Right ventricle myocardium inferior (tissue), 1 donor: ENCODE measurements at places on chromosomes 5 and 9. TPM values are rescaled to one million over a fixed set of nuclear protein-coding genes. Genes with fewer than 3 reads are reported as not detected.

DNA sequence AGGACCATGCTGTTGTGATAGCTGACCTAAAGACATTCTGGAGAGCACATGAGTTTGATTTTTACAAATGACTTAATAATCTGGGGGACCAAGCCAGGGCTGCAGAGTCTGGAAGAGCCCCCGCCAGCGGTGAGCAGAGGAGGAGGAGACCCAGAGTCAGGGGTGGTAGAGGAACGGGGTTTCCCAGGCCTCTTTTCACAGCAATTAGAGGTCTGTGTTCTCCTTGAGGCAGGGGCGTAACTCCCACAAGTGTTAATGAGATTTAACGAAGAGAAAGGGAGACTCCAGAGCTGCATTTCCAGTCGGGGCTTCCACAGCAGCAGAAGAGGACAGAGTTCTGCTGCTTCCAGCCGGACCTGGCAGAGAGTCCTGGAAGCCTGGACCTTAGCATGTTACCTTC lies 137.9 kb upstream of the SLC24A2 start:
- DNase-seq = no peak

- DNase-seq = no peak
These were observed 53.7 kb upstream of the PIP5K1B start for GRCh38 chr9:68651280-68651893.

- no peak for DNase-seq
These were observed 7.9 kb upstream of the INSL6 start for GRCh38 chr9:5193345-5193744.

DNA sequence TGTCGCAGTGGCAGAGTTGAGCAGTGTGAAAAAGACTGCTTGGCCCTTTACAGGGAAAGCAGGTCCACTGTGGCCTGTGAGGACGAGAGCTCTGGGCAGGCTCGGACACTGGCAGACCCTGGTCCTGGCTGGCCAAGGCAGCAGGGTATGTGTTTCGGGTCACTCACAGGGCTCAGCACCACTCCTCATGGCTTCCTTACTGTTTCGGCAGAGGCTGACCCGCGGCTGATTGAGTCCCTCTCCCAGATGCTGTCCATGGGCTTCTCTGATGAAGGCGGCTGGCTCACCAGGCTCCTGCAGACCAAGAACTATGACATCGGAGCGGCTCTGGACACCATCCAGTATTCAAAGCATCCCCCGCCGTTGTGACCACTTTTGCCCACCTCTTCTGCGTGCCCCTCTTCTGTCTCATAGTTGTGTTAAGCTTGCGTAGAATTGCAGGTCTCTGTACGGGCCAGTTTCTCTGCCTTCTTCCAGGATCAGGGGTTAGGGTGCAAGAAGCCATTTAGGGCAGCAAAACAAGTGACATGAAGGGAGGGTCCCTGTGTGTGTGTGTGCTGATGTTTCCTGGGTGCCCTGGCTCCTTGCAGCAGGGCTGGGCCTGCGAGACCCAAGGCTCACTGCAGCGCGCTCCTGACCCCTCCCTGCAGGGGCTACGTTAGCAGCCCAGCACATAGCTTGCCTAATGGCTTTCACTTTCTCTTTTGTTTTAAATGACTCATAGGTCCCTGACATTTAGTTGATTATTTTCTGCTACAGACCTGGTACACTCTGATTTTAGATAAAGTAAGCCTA lies 15.7 kb downstream of the SQSTM1 start:
- no peak for DNase-seq

GRCh38 chr9:82829818-82830217 lies 233.1 kb downstream of the RASEF start:
- DNase-seq = no peak

GRCh38 chr5:168001318-168001717 lies 290.1 kb upstream of the WWC1 start:
- no peak for DNase-seq

GRCh38 chr5:142507531-142508372 lies 178.1 kb downstream of the FGF1 start:
- no peak for DNase-seq

- no peak for DNase-seq
These were observed 49.4 kb downstream of the GRIN3A start for GRCh38 chr9:101689039-101689438.

DNA sequence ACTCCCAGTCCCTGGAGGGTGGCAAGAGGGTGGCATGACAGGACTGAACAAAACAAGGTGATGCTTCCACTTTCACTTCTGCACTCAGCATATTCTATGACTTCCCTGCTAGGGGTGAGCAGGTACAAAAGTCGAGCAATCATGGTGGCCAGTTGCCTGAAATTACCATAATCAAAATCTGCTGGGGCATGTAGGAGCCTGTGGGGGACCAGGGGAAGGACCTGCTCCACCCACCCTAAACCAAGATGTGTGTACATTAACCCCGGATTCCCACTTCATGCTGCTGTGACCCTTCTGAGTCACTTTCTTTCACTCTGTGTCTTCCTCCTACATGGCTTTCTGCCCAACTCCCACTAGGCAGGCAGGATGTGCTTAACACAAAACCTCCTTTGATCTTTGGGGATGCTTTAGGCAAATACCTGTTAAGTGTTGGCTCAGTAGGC lies 73.3 kb upstream of the PHF24 start:
- no peak for DNase-seq

DNA sequence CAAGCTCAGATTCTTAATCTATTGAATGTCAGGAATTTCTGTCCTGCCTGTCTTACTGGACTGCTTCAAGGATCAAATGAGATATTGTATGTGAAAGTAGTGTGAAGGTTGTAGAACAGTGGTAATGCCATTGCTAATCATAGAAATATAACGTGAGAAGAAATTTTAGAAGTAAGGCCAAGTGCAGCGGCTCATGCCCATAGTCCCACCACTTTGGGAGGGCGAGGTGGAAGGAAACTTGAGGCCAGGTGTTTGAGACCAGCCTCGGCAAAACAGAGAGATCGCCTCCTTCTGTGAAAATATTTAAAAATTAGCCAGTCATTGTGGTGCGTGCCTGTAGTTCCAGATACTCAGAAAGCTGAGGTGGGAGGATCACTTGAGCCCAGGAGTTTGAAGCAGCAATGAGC lies 5.1 kb upstream of the HSPA5 start:
- no peak for DNase-seq

DNA sequence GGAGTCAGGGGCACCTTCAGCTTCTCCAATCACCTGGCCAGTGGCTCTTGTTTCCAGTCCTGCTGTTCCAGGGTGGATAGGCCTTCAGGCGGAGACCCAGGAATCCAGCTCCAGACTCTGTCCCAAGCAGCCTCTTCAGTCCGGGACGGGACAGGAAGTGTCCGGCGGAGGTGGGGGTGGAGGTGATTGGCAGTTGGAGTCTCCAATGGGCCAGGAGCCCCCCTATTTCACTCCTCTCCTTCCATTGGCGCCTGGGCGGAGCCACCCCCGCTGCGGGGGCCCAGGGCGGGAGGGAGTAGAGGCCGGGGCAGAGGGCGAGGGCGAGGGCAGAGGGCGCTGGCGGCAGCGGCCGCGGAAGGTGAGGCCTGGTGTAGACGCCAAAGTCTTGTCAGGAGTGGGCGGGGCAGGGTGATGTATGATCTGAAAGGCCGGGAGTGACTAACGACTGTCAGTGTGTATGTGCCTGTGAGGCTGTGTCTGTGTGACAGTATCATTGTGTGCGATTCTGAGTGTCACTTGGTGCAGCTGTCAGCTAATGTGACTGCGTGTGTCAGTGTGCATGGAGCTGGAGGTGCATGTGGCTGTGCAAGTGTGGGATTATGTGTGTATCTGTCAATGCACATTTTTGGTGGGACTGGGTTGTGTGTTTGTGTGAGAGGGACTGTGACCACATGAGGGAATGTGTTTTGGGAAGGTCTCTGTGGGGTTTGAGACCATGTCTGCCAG lies at the start of gene IL11RA:
Gene IL11RA (plus strand): TSS at position 310 of the 726 bp plus-strand sequence. CDS start 3,033 bp downstream, outside the sequence.
- peak; percentile 93 for DNase-seq

GRCh38 chr9:126698251-126698650 lies 84.5 kb downstream of the LMX1B start:
- no peak for DNase-seq

- no peak for DNase-seq
These were observed 262.0 kb downstream of the PLK2 start for GRCh38 chr5:58197875-58198274.

GRCh38 chr5:136058039-136058971 lies 29.5 kb downstream of the TGFBI start:
- no peak for DNase-seq

- no peak for DNase-seq
These were observed 12.8 kb upstream of the PDZD2 start for GRCh38 chr5:31626156-31626555.

- DNase-seq = peak; percentile 92
These were observed at the start of gene PLPP7 for GRCh38 chr9:131289301-131290035. Gene PLPP7, plus strand, starts transcription at chr9:131289723. Its CDS starts 275 bp downstream, at chr9:131289998.

DNA sequence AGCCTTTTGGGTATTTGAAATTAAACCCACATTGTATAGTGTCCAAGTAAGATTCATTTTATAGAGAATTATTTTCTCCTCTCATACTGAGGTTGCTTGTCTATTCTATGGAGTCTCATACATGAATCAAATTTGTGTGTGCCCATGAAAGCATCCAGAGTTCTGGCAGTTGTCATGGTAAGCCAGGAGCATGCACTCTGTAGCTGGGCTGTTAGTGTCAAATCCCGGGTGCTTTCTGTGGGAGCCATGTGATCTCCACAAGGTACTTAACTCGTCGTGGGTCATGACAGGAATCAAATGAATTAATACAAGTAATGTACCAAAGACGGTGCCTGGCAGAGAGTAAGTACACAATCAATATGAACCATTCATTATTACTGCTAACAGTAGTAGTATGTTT lies 58.7 kb downstream of the FBXL7 start:
- no peak for DNase-seq

GRCh38 chr9:125785248-125785751 lies 38.1 kb downstream of the PBX3 start:
- no peak for DNase-seq

- DNase-seq = no peak
These were observed 35.7 kb downstream of the SLC6A3 start for GRCh38 chr5:1409381-1410110.

GRCh38 chr9:105958587-105958986 lies 264.2 kb downstream of the TMEM38B start:
- no peak for DNase-seq

DNA sequence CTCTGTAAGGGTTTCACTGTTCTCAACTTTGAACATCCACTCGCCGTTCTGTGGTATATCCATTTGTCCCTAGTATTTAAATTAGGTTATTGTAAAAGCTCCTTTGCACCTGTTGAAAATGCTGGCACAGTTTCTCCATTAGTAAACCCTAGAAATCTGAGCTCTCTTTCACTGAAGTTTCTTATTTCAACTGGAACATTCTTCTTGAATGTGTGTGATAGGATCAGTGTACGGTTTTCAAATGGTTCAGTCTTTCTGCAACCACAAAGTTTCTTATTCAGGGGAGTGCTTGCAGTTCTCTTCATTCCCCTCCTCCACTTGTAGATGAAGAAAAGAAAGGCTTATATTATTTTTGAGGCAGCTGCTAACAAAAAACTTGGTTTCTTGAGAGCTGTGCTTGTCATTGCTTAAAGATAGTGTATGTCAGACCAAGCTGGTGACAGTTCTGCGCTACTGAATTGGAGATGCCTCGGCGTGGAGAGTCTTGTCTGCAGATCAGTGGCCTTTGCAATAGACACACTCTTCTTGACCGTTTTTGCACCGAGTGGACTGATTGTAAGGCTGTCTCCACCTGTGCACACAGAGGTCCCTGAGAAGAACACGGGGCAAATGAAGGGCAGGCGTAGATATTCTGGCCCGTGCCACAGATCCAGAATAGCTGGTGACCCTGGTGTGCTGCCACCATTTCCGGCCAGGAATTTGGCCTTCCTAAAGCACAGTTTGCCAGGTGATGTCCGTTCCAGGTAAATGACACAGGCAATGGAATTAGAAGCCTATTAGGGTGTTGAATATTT lies 102.2 kb downstream of the TRIO start:
- DNase-seq = no peak

GRCh38 chr5:135372654-135373381 lies 26.2 kb downstream of the MACROH2A1 start:
- DNase-seq = no peak

GRCh38 chr9:129435291-129435690 lies 185.6 kb downstream of the C9orf50 start:
- no peak for DNase-seq

DNA sequence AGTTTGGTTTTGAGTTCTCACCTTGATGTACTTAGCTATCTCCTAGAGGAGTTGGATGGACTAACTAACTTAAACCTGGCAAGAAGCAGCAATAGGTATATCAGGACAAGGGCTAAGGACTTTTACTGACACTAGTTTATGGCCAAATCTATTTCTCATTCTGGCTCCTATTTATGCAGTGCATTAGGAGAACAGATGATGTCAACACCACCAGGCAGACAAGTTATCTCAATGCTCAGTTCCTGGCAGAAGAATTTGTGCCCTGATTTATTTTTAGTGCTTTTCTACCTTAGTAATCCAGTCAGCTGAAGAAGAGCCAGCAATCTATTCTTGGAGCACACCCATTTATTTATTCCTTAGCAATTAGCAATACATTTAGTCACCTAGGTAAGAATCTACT lies 30.7 kb upstream of the MYOT start:
- DNase-seq = no peak

GRCh38 chr5:8033261-8033660 lies 164.3 kb downstream of the MTRR start:
- no peak for DNase-seq

DNA sequence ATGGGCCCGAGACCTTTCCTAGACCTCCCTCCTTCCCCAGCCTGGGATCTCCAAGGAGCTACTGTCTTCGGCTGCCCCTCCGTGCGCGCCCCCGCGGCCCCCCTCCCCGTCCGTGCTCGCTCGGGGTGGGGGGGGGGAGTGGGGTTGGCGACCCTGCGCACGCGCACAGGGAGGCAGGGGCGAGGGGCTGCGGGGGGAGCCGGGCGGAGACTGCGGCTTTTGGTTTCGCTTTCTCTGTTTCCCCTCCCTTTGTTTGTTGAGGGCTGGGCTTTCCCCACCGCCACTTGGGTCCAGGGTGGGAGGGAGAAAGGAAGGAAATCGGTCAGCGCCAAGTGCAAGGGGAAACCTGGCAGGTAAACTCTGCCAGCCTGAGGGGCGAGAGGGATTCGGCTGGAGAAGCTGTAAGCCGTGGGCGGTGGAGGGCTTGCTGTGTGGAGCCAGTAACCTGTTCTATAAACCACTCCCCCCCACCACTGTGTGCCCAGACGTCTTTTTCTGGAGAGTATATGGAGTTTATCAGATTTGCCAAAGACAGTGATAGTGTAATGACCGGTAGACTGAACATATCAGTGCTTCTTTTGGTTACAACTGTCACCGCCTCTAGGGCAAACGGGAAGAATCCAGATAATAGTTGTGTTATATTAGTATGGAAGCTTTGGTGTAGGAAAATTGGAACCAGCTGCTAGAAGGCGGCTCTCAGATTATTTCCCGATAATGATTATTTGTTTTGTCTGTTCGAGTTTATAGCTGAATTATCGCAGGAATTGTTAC lies 684 bp downstream of the DNAJA1 start:
- peak; percentile 78 for DNase-seq

Gene PCDHA7
- not detected for total RNA-seq

Gene ACOT12
- not detected for total RNA-seq

Gene CIZ1
- 69.3 TPM for total RNA-seq

Gene GDNF
- not detected for total RNA-seq

Gene ANKRD34B
- total RNA-seq = not detected

Gene SLC34A3
- total RNA-seq = not detected

Gene FRMD3
- 98.9 TPM for total RNA-seq

Gene LRRC19
- total RNA-seq = not detected
